Left lobe of liver (tissue), 2 donors: ENCODE measurements at places on chromosomes 12 and 14. TPM values are rescaled to one million over a fixed set of nuclear protein-coding genes. Genes with fewer than 3 reads are reported as not detected.

Gene RPGRIP1
- total RNA-seq: 0.23 TPM

- DNase-seq: no peak
Measured at GRCh38 chr14:71289536-71289935, 382.3 kb downstream of the PCNX1 start.

- DNase-seq: no peak
Measured at GRCh38 chr12:112967306-112967705, 11.0 kb upstream of the OAS2 start.

Gene AHNAK2
- 5.5 TPM for total RNA-seq

Gene EFS
- 0.68 TPM for total RNA-seq

Gene KRT6C
- not detected for total RNA-seq

Gene CHGA
- 0.20 TPM for total RNA-seq

DNA sequence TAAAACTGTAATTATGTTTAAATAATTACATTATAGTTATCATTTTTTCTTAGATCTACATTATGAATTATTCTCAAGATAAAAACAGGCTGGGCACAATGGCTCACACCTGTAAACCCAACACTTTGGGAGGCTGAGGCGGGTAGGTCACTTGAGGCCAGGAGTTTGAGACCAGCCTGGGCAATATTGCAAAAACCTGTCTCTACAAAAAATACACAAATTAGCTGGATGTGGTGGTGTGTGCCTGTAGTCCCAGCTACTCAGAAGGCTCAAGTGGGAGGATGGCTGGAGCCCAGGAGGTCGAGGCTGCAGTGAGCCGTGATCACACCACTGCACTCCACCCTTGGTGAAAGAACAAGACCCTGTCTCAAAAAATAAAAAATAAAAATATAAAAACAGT lies 40.3 kb upstream of the KCNJ8 start:
- peak; percentile 53 for DNase-seq

Gene GPRC5A
- total RNA-seq: 0.73 TPM

DNA sequence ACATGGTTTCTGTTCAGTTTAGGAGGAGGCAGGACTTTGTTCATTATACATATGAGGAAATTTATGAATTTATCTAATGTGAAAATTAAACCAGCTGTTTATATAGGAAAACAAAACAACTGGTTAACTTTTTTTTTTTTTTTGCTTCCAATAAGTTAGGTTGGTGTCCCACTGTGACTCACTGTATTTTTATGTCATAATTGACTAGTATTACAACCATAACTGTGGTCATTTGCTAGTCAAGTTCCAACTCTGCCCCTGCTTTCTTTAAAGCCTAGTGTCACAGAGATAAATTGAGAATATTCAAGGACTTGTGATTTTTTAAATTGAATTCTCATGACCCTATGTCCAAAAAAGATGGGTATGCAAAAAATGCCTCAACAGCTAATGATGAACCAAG lies 227.7 kb downstream of the BCAT1 start:
- DNase-seq: no peak

DNA sequence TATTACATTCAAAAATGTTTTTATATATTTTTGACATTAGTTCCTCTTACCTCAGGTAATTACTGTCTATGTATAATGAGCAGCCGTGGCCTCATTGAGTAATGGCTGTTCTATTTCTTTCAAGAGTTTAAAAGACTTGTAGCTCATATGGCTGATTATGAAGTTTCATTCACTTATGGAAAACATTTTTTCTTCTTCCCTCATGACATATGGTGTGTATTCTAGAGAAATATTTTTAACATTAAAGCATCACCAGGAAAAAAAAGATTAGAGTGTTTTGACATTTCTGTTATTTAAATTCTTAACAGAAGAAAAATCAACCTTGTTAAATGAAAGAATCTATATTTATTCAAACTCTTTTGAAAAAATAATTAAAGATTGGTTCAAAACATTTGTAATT lies 422.4 kb downstream of the TMEM117 start:
- no peak for DNase-seq

Gene ADAMTS20
- not detected for total RNA-seq

- DNase-seq: peak; percentile 90
Measured at GRCh38 chr12:6070472-6071257, 53.8 kb downstream of the VWF start.

DNA sequence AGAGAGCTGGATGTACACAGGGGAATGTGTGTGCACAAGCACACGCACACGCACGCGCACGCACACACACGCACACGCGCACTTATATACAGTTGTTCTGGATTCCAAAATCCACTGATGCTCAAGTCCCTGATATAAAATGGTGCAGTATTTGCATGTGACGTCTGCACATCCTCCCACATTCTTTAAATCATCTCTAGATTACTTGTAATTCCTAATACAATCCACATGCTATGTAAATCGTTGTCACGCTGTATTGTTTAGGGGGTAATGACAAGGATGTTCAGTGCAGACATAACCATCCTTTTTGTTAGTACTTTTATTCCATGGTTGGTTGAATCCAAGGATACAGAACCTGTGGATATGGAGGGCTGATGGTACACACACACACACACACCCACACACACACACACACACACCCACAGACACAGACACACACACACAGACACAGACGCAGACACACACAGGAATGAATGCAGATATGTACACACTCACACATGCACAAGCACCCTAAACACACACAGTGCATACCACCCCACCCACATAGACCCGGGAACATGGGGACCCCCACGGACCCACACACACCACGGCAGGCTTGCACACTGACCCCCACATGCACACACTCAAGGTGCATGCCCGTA lies 188.5 kb upstream of the PRMT8 start:
- DNase-seq: no peak

DNA sequence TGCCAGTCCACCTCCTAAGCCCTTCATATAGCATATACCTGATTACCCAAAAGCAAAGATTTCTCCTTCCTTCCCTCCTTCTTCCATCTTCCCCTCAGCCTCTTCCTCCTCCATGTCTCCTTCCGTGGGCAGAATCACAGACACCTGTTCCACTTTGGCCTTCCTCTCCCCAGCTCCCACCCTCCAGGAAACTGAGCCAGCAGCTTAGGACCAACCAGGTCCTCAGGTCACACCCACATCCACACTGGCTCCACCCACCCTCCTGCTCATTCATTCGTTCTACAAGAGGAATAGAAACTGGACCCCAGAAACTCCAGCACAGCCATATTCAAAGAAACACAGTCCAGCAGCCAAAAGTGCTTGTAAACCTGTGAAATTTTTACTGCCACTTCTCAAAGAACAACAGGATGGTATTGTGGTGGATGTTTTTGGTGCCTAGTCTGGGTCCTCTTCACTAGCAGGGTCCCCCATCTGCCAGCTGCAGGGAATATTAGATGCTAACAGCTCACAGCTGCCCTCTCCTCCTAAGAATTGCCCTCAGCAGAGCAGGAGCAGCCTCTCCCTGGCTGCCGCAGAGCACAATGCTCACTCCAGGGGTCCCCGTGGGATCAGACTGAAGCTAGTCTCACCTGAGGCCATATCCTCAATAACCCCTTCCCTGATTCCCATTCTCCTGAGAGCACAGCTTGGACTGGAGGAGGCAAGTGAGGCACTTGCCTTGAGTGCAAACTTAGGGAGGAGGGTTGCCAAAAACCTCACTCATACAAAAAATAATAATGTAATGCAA lies 18.4 kb downstream of the CMKLR1 start:
- no peak for DNase-seq

GRCh38 chr12:71438670-71439361 lies 782 bp upstream of the LGR5 start:
- DNase-seq: no peak

DNA sequence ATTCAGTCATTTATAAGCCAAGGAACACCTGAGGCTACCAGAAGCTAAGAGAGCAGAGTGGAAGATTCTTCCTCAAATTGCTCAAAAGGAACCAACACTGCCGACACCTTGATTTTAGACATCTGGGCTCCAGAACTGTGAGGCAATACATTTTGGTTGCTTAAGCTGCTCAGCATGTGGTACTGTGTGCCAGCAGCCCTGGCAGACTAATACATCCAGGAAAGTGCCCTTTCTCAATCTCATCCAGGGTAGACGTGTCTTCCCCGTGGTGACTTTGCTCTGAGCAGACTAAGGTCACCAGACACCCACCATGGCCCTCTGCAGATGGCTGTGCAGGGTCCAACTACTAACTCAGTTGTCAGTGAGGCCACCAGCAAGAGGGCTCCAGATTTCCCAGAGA lies 122.8 kb downstream of the VRK1 start:
- DNase-seq: no peak

DNA sequence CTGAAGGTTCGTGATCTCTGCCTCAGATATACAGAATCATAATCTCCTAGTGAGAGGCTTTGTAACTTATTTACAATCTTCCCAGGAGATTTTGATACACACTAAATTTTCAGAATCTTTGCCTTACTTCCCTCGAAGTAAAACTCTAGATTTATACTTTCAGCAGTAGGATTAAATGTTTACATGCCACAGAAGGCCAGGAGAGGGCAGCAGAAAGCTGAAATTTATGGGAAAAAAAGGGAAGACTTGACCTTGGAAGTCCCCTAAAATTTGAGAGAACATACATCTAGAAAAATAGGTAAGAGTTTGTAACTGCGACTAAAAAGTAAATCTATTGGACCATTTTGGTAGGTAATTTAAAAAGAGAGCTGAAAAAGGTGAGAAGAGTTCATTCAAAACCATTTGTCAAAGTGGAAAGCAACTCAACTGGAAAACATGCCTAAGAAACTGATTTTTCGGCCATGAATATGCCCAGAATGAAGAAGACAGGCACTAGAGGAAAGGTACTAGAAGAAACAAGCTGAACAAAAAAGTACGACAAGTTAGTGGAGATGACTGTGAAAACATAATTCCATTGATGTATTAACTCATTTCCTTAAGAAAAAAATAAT lies 242.0 kb upstream of the MDGA2 start:
- DNase-seq: no peak

GRCh38 chr12:78038541-78038940 lies 207.8 kb downstream of the NAV3 start:
- DNase-seq: no peak

Gene TROAP
- total RNA-seq: 0.48 TPM

GRCh38 chr12:46187023-46187422 lies 81.8 kb downstream of the SLC38A1 start:
- peak; percentile 81 for DNase-seq

DNA sequence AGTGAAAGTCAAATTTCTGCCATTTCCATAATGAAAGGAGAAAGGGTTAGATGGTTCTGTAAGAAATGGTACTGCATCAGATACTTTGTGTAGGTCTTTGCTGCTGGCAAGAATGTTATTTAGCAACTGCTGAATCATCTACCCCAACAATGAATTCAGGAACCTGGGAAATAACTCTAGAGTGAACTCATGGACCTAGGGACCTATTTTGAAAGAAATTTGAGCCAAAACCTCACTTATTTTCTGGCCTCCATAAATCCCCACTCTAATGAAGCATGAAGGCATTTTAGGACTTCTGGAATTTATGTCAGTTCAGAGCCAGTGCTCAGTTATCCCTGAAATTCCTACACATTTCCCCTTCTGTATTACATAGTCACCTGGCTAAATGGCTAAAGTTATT lies 50.9 kb upstream of the CPNE8 start:
- no peak for DNase-seq

- no peak for DNase-seq
Measured at GRCh38 chr12:73159954-73160353, 887.8 kb downstream of the TRHDE start.

DNA sequence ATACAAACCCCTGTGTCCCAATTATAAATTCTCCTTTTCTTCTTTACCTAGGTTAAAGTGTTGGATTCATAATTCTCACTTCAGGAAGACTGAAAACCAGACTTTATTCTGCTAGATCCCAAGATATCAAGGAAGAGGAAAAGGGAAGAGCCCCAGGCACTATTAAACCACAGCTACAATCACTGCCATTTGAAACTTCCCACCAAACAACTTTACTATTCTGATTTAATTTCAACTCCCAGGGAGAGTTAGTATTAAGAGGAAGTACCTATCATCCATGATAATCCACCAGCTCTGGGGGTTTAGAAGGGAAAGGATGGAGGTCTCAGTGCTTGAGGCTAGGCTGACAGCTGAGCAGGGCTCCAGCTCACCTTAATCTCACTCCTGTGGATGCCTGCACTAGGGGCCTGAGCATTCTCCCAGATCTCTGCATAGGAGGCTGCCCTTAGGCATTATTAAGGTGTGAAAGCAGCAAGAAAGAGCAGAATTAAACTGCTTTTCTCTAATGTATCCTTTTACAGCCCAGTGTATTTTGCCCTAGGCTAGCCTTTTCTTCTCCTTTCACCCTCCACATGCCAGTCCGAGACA lies 52.9 kb downstream of the MYF5 start:
- DNase-seq: no peak

GRCh38 chr14:76651410-76652055 lies 109.7 kb upstream of the VASH1 start:
- DNase-seq: no peak

DNA sequence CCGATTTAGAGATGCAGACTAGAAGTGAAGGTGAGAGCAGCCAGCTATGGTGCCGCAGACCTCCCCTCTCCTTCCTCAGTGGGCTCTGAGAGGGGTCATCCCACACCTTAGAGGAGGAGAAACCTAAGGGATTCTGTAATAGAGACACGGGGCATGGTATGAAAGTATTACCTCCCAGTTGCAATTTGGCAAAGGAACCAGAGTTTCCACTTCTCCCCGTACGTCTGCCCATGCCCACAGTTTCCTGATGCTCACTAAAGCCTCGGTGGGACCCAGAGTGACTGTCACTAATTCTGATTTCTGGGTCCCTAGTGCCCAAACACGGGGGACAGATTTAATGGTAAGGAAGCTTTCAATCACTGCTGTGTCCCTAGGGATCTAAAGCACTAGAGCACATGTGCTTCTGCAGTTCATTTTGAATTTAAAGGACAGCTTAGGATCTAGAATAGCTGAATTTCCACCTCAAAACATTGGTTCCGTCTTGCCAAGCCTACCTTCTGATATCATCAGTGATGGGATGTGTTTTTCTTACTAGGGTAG lies 44.1 kb downstream of the DAD1 start:
- no peak for DNase-seq

- peak; percentile 64 for DNase-seq
Measured at GRCh38 chr14:102776761-102777710, at the start of gene TRAF3. TRAF3 (plus strand) TSS chr14:102777449; CDS start chr14:102870202, 92,753 bp downstream.
